ENCODE measurements at places on chromosomes 5 and 9. TPM values are rescaled to one million over a fixed set of nuclear protein-coding genes. Genes with fewer than 3 reads are reported as not detected.

ORM2 gene
- not detected for total RNA-seq

C1QTNF2 gene
- total RNA-seq = not detected

SPACA9 gene
- total RNA-seq = 1.3 TPM

ACTL7A gene
- total RNA-seq = not detected

ZNF300 gene
- total RNA-seq = 0.61 TPM

IL5 gene
- 7.7 TPM for total RNA-seq

NEUROG1 gene
- total RNA-seq = not detected

PCDHB5 gene
- total RNA-seq = not detected

WWC1 gene
- total RNA-seq = not detected

SDHA gene
- 158 TPM for total RNA-seq

ZDHHC11 gene
- total RNA-seq = 20.6 TPM

PJA2 gene
- 51.5 TPM for total RNA-seq

OMD gene
- not detected for total RNA-seq

DCTN4 gene
- total RNA-seq = 40.6 TPM

CD274 gene
- total RNA-seq = 11.1 TPM

LHX6 gene
- not detected for total RNA-seq

SPATA31D4 gene
- not detected for total RNA-seq

TOR4A gene
- total RNA-seq = 17.4 TPM

TNFSF8 gene
- total RNA-seq = 48.5 TPM

LYRM7 gene
- 11.3 TPM for total RNA-seq

LCP2 gene
- total RNA-seq = 381 TPM

PRLR gene
- not detected for total RNA-seq

ZNF366 gene
- not detected for total RNA-seq

FOXD1 gene
- total RNA-seq = 0.07 TPM

THBS4 gene
- 0.61 TPM for total RNA-seq

CMBL gene
- 0.98 TPM for total RNA-seq

ITGA2 gene
- 6.5 TPM for total RNA-seq

PRDM9 gene
- not detected for total RNA-seq

SLC1A1 gene
- 0.07 TPM for total RNA-seq

ADGRD2 gene
- not detected for total RNA-seq

MTAP gene
- total RNA-seq = 63.7 TPM

C1QTNF3 gene
- total RNA-seq = 4.5 TPM

TXNDC8 gene
- total RNA-seq = not detected
